ENCODE measurements at places on chromosomes 7 and 10.

- no peak for DNase-seq
- H3K27me3 ChIP-seq, result no peaks in the 10 kb centered on the region
- no peak overlapping the region for H3K27ac ChIP-seq
- H3K36me3 ChIP-seq, result no peaks in the 10 kb centered on the region
- no peak overlapping the region for H3K4me3 ChIP-seq
- H3K4me1 ChIP-seq, result no peaks in the 10 kb centered on the region
Measured at GRCh38 chr10:1366322-1366691, 310.1 kb downstream of the WDR37 start.

GRCh38 chr10:50420196-50420595, 168.9 kb upstream of the ASAH2 start:
- H3K27ac ChIP-seq, result no peak overlapping the region
- DNase-seq, result no peak
- H3K27me3 ChIP-seq, result peaks cover 7% of the 10 kb centered on the region

DNA sequence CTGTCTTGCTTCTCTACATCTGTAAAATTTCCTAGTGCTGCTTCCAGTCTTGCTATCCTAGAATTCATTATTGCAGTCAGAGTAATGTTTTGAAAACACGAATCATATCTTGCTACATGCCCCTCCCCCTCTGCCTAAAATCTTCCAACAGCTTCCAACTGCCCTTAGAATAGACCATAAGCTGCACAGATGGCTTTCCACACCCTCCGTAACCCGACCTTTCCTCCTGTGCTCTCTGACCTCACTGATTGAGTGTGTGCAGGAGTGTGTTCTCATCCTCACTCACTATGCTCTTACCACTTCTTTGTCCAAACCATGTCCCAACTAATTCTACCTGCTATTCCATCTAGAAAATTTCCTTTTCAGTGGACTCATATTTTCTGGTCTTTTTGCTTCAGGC, 121.2 kb upstream of the ANKRD1 start:
- H3K27me3 ChIP-seq, result no peaks in the 10 kb centered on the region
- no peak overlapping the region for H3K4me3 ChIP-seq
- H3K4me1 ChIP-seq, result no peaks in the 10 kb centered on the region
- DNase-seq, result no peak
- H3K27ac ChIP-seq, result no peak overlapping the region

- H3K4me1 ChIP-seq, result no peaks in the 10 kb centered on the region
- no peaks in the 10 kb centered on the region for H3K36me3 ChIP-seq
- no peaks in the 10 kb centered on the region for H3K27me3 ChIP-seq
- no peak for DNase-seq
- H3K4me3 ChIP-seq, result no peak overlapping the region
Measured at GRCh38 chr10:72855790-72856189, 37.7 kb upstream of the OIT3 start.

DNA sequence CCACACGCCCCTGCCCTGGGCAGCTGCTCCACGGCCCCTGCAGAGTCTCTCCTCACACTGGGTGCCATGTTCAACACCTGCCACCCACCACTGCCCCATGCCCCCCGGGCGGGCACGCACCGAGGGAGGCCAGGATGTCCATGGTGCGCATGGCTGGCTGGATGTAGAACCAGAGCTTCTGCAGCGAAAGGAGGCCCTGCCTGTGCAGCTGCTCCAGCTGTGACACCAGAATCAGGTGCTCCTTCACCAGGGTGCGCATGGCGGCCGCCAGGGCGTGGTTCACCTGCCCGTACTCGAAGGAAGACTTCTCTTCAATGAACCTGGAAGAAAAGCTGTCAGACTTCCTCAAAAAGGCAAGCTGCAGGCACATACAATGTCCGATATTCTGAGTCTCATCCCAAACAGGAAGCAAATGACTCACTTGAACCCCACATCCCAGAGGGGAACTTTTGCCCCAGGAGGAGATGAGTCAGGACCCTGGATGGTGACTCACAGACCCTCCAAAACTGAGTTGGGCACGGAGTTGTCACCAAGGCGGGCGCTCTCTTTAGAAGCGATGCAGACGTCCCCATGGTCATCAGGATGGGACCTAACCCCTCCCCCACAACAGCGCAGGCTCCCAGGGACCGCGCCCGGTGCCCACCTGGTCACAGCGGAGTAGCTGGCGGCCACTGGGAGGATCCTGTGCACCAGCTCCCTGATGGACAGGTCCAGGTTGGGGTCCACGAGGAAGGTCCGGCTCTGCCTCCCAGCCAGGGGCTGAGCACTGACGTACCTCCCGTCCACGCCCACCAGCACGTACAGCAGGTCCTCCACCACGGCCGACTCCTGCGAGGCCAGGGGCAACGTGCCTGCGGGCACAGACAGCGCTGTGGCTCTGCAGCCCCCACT, 15.5 kb downstream of the TUBGCP2 start:
- no peaks in the 10 kb centered on the region for H3K4me1 ChIP-seq
- no peak overlapping the region for H3K4me3 ChIP-seq
- H3K27ac ChIP-seq, result no peak overlapping the region

GRCh38 chr10:103231047-103231551, 14.6 kb upstream of the RPEL1 start:
- H3K27me3 ChIP-seq, result no peaks in the 10 kb centered on the region
- H3K4me3 ChIP-seq, result no peak overlapping the region
- no peaks in the 10 kb centered on the region for H3K4me1 ChIP-seq
- no peak for DNase-seq
- H3K27ac ChIP-seq, result no peak overlapping the region

GRCh38 chr10:109317746-109318366, 605.5 kb downstream of the XPNPEP1 start:
- H3K36me3 ChIP-seq, result no peaks in the 10 kb centered on the region
- no peaks in the 10 kb centered on the region for H3K4me1 ChIP-seq
- no peak overlapping the region for H3K27ac ChIP-seq
- no peak overlapping the region for H3K4me3 ChIP-seq
- no peaks in the 10 kb centered on the region for H3K27me3 ChIP-seq

GRCh38 chr7:113715262-113715661, 203.5 kb downstream of the PPP1R3A start:
- no peak overlapping the region for H3K4me3 ChIP-seq
- H3K4me1 ChIP-seq, result no peaks in the 10 kb centered on the region
- no peaks in the 10 kb centered on the region for H3K27me3 ChIP-seq
- no peak for DNase-seq

DNA sequence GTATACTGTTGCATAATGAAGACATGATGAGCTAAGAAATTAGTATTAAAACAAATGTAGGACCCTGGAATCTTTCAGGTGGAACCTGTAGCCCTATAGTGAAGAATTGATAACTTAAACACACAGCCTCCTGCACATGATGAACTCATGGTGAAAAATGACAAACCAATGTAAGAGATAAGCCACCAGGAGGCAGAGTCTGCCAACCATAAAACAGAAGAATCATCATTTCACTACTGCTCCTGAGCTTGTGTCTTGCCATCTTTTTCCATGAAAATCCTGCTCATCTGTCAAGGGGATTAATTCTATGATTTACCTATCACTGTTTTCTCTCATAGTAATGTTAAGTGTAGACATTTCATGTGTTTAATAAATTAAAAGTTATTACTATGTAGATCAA, 363.9 kb downstream of the MALRD1 start:
- H3K4me3 ChIP-seq, result no peak overlapping the region
- no peak for DNase-seq
- H3K27ac ChIP-seq, result no peak overlapping the region
- H3K36me3 ChIP-seq, result no peaks in the 10 kb centered on the region
- no peaks in the 10 kb centered on the region for H3K4me1 ChIP-seq

GRCh38 chr10:83824099-83824498, 315.2 kb upstream of the GHITM start:
- no peak overlapping the region for H3K27ac ChIP-seq
- H3K36me3 ChIP-seq, result no peaks in the 10 kb centered on the region
- DNase-seq, result no peak

DNA sequence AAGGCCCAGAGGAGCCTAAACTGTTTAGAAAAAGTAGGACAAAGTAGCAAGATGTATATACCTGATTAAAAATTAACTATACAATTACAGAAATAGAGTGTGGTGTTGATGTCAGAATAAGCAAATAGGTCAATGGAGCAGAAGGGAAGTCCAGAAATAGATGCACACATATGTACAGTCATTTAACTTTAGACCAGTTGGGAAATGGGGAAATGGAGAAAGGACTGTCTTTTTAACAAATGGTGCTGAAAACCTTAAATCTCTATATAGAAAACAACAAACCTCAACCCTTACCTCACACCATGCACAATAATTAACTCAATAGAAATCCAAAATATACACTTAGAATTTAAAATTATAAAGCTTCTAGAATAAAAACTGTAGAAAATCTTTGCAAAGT, 72.2 kb downstream of the CH25H start:
- DNase-seq, result no peak
- no peaks in the 10 kb centered on the region for H3K27me3 ChIP-seq
- no peaks in the 10 kb centered on the region for H3K4me1 ChIP-seq
- no peak overlapping the region for H3K27ac ChIP-seq
- H3K36me3 ChIP-seq, result no peaks in the 10 kb centered on the region

- H3K27ac ChIP-seq, result no peak overlapping the region
- no peaks in the 10 kb centered on the region for H3K4me1 ChIP-seq
- no peaks in the 10 kb centered on the region for H3K36me3 ChIP-seq
- no peak for DNase-seq
Measured at GRCh38 chr7:154872811-154873499, 130.0 kb downstream of the PAXIP1 start.

DNA sequence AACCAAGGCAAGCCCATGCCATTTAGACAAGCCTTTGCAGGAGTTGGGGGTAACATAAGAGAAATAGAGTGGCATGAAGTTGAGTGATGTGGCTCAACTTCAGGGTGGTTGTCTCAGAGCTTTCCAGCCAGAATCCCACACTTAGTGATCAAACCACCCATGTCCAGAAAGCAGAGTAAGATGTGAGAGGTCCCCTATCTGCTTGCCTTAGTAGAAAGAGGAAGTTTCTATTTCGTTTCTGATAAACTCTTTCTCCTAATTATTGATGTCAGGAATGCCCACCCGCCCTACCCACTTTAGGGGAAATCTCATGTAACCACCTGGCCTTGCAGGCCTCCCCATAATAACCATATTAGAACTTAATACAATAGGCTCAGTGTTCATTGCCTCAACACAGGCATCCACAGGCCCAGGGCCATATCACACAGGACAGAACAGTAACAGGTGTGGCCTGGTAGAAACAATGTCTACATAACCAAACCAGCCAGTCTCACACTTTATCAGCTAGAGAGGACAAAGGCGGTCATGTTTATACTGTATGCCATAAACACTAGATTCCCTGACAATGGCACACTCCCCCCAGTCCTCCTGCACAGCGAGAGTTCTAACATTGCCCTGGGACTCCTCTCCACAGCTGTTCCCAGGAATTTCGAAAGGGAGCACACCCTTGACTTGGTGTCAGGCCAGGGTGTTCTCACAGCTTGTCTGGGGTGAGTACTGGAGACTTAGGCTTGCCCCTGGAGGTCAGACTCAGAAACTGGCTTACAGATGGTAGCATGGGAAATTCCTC, 364.4 kb downstream of the CXCL12 start:
- H3K27ac ChIP-seq, result no peak overlapping the region
- peaks cover 2% of the 10 kb centered on the region for H3K27me3 ChIP-seq
- H3K4me1 ChIP-seq, result no peaks in the 10 kb centered on the region
- H3K4me3 ChIP-seq, result no peak overlapping the region

- no peak overlapping the region for H3K27ac ChIP-seq
- no peak overlapping the region for H3K4me3 ChIP-seq
- no peaks in the 10 kb centered on the region for H3K4me1 ChIP-seq
- no peak for DNase-seq
- H3K27me3 ChIP-seq, result no peaks in the 10 kb centered on the region
- H3K36me3 ChIP-seq, result no peaks in the 10 kb centered on the region
Measured at GRCh38 chr10:121043124-121043849, 192.1 kb downstream of the WDR11 start.

DNA sequence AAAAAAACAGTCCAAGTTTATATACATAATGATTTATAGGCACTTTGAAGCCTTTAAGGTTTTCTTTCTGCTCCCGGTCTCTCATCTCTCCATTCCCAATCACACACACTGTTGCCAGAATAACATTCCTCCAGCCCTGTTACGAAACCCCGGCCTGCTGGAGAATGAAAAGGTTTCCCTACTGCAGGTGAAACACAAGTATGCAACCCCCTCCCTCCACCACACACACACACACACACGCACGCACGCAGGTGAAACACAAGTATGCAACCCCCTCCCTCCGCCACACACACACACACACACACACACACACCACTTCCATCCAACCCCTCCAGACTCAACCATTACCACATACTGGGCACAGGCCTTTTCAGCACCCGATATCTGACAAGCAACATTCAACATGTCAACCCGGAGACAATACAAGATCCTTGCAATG, 87.5 kb downstream of the PARD3 start:
- DNase-seq, result no peak
- no peak overlapping the region for H3K27ac ChIP-seq
- peaks cover 10% of the 10 kb centered on the region for H3K4me1 ChIP-seq
- no peak overlapping the region for H3K4me3 ChIP-seq

- H3K36me3 ChIP-seq, result peaks cover 22% of the 10 kb centered on the region
- H3K4me3 ChIP-seq, result no peak overlapping the region
- DNase-seq, result no peak
- H3K27ac ChIP-seq, result no peak overlapping the region
- no peaks in the 10 kb centered on the region for H3K27me3 ChIP-seq
- no peaks in the 10 kb centered on the region for H3K4me1 ChIP-seq
Measured at GRCh38 chr7:87193912-87194311, 25.6 kb downstream of the TMEM243 start.

DNA sequence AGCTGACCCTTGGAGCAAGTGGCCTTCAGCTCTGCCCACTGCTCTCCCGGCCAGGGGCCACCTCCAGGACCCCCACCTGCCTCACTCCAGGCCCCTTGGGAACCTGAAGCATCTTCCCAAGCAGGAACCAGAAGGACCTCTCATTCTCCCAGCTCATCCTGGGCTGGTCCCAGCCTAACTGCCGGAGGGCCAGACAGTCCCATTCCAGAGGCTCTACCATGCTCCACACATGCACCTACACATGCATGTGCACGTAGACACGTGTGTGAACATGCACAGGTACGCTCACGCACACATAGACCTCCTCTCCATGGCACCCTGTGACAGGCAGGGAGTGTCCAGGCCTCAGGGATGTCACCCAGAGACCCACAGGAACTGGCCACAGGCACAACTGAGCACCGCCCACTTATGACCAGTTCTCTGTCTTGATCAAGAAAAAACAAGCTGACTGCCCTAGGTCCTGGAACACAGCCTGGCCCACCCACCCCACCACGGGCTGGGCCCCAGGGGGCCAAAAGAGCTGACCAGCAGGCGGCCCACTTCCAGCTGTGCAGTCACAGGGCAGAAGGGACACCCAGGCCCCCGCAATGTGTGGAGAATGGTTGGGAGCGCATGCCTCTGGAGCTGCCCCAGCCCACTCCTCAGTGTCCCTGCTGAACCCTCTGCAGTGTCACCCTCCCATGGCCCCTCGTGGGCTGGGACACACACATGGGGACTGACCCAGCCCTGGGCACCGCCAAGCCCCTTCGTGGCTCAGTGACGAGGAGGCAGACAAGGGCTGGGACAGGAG, 43.4 kb downstream of the CAMK2B start:
- H3K4me1 ChIP-seq, result no peaks in the 10 kb centered on the region
- H3K27me3 ChIP-seq, result no peaks in the 10 kb centered on the region
- no peak overlapping the region for H3K27ac ChIP-seq
- H3K36me3 ChIP-seq, result no peaks in the 10 kb centered on the region
- H3K4me3 ChIP-seq, result no peak overlapping the region

GRCh38 chr10:95988702-95989101, 54.7 kb upstream of the CCNJ start:
- no peak overlapping the region for H3K4me3 ChIP-seq
- no peaks in the 10 kb centered on the region for H3K36me3 ChIP-seq
- H3K27me3 ChIP-seq, result no peaks in the 10 kb centered on the region
- H3K4me1 ChIP-seq, result no peaks in the 10 kb centered on the region

All from thymus (tissue), 14 donors.